MV-4-11 (cell line): ENCODE measurements at places on chromosomes 5 and 9.
A peak's percentile ranks its signal among the peaks of the same experiment; 100 is the strongest.

GRCh38 chr5:35651002-35651756, 33.5 kb downstream of the SPEF2 start:
- peak; percentile 34 for DNase-seq

DNA sequence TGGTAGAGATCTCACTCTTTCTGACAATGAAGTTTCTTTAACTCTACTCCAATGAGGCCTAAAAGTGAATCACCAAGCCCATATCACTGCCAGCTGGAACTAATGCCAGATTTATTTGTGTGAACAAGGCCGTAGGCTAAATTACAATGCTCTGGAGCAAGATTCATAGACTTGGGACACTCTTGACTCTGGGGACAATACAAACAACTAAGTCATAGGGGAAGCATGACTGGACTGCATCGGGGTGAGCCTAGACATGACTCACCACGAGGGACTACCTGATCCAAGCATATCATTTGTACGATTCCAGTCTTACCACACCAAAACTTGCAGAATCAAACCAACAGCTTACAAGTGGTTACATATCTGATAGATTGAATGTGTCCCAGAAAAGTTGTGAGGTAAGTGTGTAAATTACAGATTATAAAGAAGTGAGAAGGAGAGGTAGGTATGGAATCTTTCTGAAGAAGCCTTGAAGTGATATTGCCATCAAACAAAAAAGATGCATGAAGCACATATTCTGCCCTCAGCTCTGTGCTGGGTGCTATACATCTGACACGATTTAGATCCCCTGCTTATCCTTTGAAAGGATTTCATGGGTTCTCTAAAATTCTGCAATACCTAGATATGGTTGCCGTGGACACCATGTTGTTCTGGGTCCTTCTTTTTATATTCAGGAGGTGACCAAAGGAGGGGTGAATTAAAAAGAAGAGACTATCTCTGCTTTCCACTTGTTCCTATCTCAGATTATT, 199.3 kb upstream of the PDE4D start:
- DNase-seq: no peak

- DNase-seq: no peak
These were observed 92.1 kb downstream of the TMEM167A start for GRCh38 chr5:82984786-82985735.

DNA sequence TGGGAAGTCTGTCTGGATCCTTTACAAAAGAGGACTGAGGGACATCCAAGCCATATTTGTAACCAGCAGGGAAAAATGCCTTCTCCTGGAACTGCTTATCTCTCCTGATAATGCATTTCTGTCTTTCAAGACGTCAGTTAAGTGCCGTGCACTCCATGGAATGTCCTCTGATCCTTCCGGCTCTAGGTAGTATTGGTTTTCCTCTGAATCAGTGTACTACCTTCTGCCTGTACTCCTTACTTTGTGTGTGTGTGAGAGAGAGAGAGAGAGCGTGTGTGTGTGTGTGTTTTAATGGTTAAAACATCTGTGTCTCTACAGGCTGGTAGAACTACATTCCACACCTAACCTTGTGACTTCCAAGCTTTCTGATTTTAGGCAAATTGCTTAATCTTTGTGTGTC, 89.9 kb downstream of the PIP5K1B start:
- no peak for DNase-seq

GRCh38 chr5:61748651-61749050, 416.6 kb downstream of the ZSWIM6 start:
- DNase-seq: no peak

- no peak for DNase-seq
These were observed 70.7 kb upstream of the RANBP6 start for GRCh38 chr9:6086006-6086655.
